ENCODE measurements at places on chromosomes 6 and 20.

- H3K4me3 ChIP-seq, result no peak overlapping the region
- no peaks in the 10 kb centered on the region for H3K36me3 ChIP-seq
- no peaks in the 10 kb centered on the region for H3K4me1 ChIP-seq
- H3K27ac ChIP-seq, result no peak overlapping the region
Observed at GRCh38 chr6:136526196-136526930, 23.9 kb downstream of the MAP7 start.

GRCh38 chr20:12391099-12391498 is 473.4 kb downstream of the BTBD3 start:
- no peaks in the 10 kb centered on the region for H3K4me1 ChIP-seq
- no peaks in the 10 kb centered on the region for H3K27me3 ChIP-seq
- H3K4me3 ChIP-seq, result no peak overlapping the region
- no peaks in the 10 kb centered on the region for H3K36me3 ChIP-seq

DNA sequence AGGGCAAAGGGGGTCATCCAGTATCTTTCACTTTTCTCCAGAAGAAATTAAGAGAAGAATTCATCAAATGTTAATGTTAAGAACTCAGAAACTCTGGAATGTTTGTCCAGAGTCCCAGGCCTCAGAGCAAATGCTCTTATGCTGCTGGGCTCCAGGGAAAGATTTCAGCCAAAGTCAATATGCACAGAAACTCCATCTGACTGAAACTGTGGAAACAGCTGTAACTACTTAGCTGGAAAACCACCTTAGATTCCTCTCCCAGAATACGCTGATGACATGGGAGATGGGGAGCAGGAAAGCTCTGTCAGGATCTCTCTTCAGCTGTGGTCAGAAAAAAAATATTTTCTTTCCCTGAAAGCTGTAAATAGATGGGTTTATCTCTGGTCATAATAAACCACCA is 559.6 kb downstream of the RFPL4B start:
- no peak overlapping the region for H3K27ac ChIP-seq
- DNase-seq, result no peak
- H3K27me3 ChIP-seq, result no peaks in the 10 kb centered on the region
- H3K4me1 ChIP-seq, result peaks cover 5% of the 10 kb centered on the region

- no peaks in the 10 kb centered on the region for H3K36me3 ChIP-seq
- H3K4me1 ChIP-seq, result peaks cover 5% of the 10 kb centered on the region
- peaks cover 6% of the 10 kb centered on the region for H3K27me3 ChIP-seq
- H3K27ac ChIP-seq, result no peak overlapping the region
Observed at GRCh38 chr6:28634761-28635546, 109.3 kb downstream of the GPX5 start.

- H3K36me3 ChIP-seq, result no peaks in the 10 kb centered on the region
- H3K27ac ChIP-seq, result no peak overlapping the region
- H3K4me3 ChIP-seq, result no peak overlapping the region
- no peak for DNase-seq
- H3K4me1 ChIP-seq, result no peaks in the 10 kb centered on the region
Observed at GRCh38 chr6:169539176-169539897, 162.5 kb downstream of the WDR27 start.
